GM12892 (cell line): ENCODE measurements at places on chromosomes 11 and 22.

GRCh38 chr11:76083563-76084451 lies 122.5 kb downstream of the WNT11 start:
- DNase-seq: no peak

GRCh38 chr11:4684631-4685285 lies 12.9 kb downstream of the OR51E2 start:
- DNase-seq: no peak

- DNase-seq: no peak
Measured at GRCh38 chr11:20926799-20927540, 257.6 kb downstream of the NELL1 start.

DNA sequence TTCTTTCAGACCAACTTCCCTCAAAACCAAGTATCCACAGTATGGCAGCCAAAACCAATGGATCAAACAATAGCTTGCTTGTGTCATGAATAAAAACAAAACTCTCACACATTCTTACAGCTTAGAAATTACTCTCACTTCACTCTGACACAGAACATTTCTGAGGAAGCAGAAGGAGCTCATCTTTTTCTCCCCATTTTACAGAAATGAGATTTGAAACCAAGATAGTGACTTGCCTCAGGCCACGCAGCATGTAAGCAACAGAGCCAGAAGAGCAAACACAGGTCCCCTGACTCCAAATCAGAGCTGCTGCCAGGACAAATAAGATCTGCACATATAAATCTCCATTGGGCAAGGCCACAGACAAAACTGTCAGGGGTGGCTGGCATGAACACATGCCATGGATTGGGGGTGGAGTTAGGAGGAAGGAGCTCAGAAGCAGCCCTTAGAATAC lies 64.8 kb downstream of the RAB30 start:
- DNase-seq: peak; percentile 31

- DNase-seq: no peak
Measured at GRCh38 chr11:28472904-28473303, 364.7 kb downstream of the METTL15 start.

GRCh38 chr22:23110190-23110921 lies 31.4 kb downstream of the RSPH14 start:
- DNase-seq: no peak

DNA sequence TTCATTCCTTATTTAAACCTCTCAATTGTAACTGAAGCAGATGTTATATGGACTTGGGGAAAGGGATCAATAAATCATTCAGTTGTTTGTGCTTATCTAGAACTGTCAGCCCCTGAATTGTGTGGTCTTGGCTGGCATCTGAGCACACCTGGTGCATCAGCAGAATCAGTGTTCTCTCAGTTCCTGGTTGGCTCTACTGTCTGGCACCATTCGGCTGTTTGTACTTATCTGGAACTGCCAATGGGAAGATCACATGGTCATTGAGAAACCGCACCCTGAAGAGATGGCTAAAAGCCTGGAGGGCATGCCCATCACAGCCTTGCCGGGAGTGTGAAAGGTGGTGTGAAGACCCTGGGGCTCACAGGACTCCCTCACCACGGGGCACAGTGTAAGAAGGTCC lies 37.1 kb upstream of the EHF start:
- DNase-seq: no peak

DNA sequence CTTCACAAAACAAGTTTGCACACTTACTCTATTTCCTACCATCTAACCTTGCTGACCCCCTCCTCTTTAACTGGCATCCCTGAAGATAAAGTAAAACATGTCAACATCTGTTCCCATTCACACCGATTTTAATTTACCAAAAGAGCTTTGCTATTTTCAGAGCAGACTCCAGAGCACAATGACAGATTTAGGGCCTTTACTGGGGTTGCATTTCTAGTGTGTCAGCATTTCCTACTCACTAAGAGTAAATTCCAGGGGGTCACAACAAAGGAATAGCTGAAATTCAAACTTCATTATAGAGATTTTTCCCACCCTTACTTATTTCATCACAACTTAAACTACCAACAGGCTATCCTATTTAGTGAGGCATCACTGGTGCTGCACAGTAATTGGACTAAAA lies 60.8 kb downstream of the SOX6 start:
- DNase-seq: no peak

GRCh38 chr11:95359756-95360155 lies 128.8 kb upstream of the SESN3 start:
- DNase-seq: no peak

GRCh38 chr11:128961645-128962044 lies 19.0 kb upstream of the TP53AIP1 start:
- no peak for DNase-seq
